ENCODE measurements at places on chromosomes 3 and 15.

GRCh38 chr15:86852741-86853140, 773.1 kb downstream of the AGBL1 start:
- DNase-seq: no peak

- DNase-seq: no peak
Observed at GRCh38 chr3:152040319-152040718, 166.9 kb downstream of the SUCNR1 start.

DNA sequence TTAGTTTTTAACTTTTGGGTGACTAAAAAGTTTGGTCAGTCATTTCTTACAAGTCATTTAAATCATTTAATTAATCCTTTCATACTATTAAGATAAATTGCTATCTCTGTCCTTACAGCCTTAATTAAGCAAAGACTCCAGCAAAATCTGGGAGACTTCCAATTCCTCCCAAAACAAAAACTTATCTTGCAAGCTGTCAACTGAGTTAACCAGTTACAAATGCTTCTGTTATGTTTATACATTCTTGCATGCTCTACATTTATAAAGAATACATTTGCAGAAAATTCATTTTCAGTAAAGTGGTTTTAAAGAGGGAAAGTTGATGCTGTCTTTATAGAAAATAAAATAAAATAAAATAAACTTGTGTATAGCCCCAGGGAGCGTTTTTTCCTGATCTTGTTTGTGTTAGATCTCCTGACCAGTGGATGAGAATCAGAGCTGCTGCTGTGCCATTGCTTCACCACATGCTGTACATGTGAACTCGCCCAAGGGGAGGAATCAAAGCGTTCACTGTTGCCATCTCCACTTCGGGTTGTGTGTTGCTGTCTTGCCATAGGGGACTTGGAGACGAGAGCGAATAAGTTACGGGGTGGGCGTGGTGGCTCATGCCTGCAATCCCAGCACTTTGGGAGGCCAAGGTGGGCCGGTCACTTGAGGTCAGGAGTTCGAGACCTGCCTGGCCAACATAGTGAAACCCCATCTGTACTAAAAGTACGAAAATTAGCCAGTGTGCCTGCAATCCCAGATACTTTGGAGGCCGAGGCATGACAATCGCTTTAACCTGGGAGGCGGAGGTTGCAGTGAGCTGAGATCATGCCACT, 5.5 kb downstream of the CCR4 start:
- no peak for DNase-seq

GRCh38 chr15:71048913-71049675, 66.2 kb upstream of the THSD4 start:
- DNase-seq: no peak

DNA sequence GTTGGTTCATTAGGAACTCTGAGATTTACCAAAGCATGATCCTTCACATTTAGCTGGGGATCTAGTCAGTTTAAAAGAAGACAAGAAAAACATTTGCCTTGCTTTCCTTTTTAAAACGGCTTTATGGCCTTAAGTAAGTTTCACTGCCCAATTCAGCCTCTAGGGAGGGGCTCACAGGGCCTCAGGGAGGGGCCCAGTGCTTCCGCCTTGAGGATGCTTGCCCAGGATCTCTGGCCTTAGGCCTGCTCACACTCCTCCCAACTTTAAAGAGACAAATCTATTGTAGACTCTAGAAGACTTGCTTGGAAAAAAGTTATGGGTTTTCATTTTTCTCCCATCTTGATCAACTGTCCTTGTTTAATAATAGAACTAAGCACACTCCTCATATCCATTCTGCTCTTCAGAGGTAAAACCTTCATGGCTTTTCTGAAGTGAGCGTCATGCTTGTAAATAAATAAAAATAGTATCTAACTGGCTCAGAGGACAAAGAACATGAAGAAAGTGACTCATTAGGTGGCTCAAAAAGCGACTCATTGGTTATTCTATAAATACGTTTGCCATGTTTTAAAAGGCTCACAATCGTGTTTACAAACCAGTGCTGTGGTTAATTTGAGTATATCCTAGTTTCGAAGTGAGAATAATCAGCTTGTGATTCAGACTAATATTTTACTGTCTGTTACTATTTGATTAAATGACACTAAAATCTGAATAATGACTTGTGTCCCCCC, 13.7 kb downstream of the PDHB start:
- no peak for DNase-seq

- no peak for DNase-seq
Observed at GRCh38 chr3:150106740-150107428, 136.2 kb upstream of the PFN2 start.

GRCh38 chr15:82064824-82065223, 19.0 kb upstream of the MEX3B start:
- DNase-seq: no peak

DNA sequence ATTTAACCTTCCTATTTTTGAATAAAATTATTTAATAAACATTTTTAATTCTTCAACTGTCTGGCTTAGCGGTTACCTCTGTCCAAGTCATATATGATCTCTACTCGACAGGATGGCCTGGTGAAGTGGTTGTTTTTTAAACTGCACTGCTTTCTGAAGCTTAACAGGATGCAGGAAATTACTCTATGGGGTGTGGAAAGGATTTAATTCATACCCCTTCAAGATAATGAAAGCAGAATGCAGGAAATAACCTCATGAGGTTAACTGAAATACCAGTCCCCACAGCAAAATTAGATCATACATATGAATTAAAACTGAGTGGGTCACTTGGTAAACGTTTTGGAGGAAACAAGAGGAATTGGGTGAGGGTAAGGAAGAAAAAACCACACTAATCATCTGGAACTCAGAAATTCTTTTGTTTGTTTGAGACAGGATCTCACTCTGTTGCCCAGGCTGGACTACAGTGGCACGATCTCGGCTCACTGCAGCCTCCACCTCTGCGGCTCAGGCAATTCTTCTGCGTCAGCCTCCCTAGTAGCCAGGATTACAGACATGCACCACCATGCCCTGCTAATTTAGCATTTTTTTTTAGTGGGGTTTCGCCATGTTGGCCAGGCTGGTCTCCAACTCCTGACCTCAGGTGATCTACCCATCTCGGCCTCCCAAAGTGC, 50.1 kb downstream of the LYSMD4 start:
- DNase-seq: no peak

- DNase-seq: no peak
Observed at GRCh38 chr3:195397524-195397923, 45.3 kb downstream of the ACAP2 start.

DNA sequence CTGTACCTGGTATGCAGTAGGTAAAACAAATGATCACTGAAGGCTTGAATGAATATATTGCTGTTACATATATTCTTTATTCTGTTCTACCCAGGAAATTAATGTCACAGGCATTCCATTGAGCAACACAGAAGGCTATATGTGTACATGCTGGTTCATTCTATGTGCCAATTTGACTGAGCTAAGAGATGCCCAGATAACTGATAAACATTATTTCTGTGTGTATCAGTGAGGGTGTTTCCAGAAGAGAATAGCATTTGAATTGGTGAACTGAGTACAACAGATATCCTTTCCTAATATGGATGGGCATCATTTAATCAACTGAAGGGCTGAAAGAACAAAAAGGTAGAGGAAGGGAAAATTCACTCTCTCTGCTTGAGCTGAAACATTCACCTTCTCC, 886.8 kb downstream of the FHIT start:
- no peak for DNase-seq

- no peak for DNase-seq
Observed at GRCh38 chr3:7112523-7113056, 251.7 kb downstream of the GRM7 start.

DNA sequence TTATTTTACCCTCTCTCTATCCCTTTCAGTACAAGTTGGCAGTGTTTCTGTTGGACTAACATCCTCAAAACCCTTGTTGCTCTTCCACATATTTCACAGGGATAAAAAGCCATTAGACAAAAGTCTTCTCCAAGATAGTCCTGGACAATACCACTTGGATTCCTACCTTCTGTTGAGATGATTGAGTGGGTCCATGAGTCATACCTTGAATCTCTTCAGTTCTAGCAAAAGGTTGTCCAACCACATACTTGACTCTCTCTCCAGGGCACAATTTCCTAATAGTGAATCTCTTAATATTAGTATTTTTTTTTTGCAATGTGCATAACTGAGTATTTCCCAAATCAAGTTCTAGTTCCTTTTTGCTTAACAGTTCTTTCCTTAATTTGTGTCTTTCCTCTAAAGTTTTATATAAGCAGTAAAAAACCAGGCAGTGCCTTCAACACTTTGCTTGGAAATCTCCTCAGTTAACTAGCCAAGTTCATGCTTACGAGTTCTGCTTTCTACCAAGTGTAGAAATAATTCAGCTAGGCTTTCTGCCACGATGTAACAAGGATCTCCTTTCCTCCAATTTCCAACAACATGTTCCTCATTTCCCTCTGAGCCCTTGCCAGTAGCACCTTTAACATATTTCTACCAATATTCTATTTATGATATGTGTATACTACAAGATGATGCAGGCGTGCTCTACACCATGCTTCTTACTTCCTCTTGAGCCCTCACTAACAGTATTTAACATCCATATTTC, 68.3 kb upstream of the NEO1 start:
- no peak for DNase-seq

- DNase-seq: no peak
Observed at GRCh38 chr15:63860555-63860954, 26.8 kb upstream of the HERC1 start.

- DNase-seq: no peak
Observed at GRCh38 chr15:45869034-45869668, 234.3 kb downstream of the SQOR start.

- no peak for DNase-seq
Observed at GRCh38 chr15:95129574-95129973, 898.2 kb downstream of the MCTP2 start.

- DNase-seq: no peak
Observed at GRCh38 chr3:169529013-169529412, 134.5 kb downstream of the MECOM start.

DNA sequence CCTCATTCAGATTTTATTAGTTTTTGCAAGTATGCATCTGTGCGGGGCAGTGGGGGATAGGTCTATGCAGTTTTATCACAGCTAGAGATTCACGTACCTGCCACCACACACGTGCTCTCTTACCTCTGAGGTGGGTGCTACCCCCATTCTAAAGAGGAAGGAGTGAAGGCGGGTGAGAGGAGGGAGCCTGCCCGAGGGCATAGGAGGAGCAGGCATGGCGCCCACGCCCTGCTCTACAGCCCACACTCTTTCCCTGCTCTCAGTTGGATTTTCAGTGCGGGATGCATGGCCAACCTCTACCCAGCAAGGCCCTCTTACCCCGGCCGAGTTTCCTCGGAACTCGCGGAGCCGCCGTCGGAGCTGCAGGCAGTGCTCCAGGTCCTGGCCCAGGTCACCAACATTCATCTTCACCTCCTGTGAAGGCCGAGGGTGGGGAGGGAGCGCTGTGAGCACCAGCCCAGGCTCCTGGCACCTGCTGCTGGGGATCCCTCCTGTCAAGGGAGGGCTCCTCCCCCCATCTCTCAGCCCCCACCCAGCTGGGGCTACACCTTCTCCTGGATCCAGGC, 26.9 kb downstream of the PLA2G4B start:
- no peak for DNase-seq

DNA sequence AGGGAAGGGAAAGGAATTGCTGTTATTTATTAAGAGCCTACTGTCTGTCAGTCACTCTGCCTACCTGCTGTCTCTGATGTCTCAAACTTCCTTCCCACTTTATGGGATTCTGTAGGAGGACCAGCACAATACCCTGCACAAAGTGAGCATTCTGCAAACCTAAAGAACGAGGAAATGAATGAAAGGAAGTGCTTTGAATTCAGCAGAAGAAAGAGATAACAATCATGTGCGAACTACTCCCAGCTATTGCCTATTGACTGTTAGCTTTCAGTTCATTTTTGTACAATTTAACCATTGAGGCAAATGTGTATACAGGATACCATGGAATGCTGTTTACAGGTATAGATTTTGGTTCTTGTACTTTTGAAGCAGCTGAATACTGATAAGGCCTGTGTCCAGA, 66.8 kb downstream of the CMSS1 start:
- DNase-seq: no peak

DNA sequence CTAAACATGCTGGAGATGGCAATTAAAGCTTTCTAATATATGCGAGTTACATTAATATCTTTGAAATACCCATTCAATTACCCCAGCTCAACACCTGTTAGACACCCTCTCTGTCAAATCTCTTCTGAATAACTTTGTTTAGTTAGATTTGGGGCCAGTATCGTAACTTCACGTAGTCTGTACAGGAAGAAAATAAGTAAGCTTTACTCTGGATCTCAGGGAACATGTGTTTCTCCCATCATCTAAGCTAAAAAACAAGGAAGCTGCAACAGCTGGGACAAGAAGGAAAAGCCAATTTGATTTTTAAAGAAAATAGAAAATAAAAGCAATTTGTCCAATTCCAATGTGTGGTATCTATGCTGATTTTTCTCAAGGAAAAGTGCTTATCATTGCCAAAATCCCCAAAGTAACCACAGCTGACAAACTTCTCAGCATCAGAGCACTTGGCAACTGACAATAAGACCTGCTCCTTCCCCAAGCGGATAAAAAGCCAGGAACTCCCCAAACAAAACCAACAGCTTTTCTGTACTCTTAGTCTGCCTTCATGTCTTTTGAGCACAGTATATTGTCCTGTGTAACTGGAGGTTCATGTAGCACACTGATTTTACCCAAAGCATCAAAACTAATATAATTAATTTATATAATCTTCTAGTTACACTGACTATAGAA, 279.1 kb downstream of the ZBTB20 start:
- DNase-seq: no peak

DNA sequence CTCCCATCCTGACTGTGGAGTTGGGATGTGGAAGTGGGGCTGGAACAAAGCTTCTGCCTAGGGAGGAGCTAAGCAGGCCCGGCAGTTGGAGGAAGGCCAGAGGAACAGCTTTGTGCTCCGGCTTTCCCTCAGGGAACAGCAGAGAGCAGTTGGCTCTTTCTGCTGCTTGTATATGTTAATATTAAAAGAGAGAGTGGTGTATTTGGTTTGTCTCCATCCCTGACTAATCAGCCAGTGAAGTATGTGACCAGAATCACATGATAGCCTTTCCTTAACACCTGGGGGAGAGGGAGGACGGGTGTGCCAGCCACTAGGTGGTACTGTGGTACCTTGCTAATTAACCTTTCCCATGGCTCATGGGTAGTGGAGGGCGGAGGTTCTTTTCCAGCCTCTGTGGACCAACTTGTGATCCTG, 10.0 kb downstream of the EIF2B5 start:
- no peak for DNase-seq

DNA sequence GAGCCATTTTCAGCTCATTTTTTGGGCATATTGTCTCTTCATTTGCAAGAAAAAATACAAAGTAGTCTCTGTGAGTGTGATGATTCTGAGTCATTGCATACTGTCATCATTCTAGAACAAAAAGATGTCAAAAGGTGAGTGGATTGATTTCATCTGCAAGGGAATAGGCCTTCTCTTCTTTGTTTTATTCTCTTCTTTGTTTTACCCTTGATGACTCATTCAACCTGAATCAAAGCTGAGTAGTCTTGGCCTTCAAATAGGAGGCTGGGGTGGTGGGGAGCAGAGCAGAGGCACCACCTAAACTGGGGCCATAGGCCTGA, 25.4 kb downstream of the CYP19A1 start:
- no peak for DNase-seq

All from activated CD8-positive, alpha-beta memory T cell treated with anti-CD3 and anti-CD28 coated beads for 1 hour (primary cell).